Lung (tissue), 17 donors: ENCODE measurements at places on chromosomes 3 and 15. TPM values are rescaled to one million over a fixed set of nuclear protein-coding genes. Genes with fewer than 3 reads are reported as not detected.
A peak's percentile ranks its signal among the peaks of the same experiment; 100 is the strongest.

GRCh38 chr15:96972201-96972600, 641.7 kb downstream of the NR2F2 start:
- DNase-seq = peak; percentile 31

- no peak for DNase-seq
Measured at GRCh38 chr3:127546970-127547733, 43.4 kb downstream of the TPRA1 start.

DNA sequence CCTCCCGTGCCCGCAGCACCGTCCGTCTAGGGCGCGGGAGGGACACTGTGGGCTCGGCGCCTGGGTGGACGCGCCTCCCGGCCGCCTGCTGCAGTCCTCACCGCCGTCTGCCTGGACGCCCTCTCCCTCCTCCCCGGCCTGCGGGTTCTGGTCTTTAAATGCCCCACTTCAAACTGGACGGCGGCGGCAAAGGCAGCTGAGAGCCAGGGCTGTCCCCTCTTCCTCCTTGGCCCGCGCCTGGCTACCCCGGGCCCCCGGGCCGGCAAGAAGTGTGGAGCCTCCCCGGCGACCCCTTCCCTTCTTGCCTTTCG, 426 bp downstream of the CBLB start:
- DNase-seq = peak; percentile 81

GRCh38 chr15:22942877-22943276, 37.3 kb downstream of the CYFIP1 start:
- DNase-seq = no peak

DNA sequence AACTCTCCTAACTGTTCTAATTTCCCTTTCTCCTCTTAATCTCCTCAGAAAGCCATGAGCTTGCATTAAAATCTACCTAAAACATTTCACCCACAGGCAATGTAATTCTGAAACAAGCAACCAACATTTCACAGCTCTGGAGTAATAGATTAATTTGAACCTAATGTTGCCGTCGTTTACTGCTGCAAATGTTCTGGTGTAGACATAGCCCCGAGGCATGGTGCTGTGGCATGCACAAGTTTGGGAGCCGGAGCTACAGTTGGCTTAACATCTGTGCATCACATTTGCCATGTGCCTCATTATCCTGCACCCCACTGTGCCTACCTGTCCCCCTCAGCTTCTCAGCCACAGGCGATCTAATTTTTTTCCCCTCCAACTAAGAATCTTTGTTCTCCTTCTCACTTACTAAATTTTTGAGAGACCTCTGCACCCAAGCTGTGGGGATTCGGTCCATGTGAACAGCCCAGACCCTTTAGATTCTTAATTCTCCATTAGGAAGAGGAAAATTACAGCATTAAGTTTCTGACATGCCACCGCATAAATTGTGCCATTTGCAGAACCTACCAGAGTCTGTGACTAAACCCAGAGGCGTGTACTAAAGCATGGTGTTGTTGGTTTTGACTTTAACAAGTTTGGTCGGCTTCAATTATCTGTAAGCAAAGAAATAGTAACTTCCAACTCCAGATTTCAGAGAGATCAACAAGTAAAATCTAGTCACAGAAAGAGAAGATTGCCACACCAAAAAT, 419.2 kb downstream of the MECOM start:
- no peak for DNase-seq

GRCh38 chr3:44510000-44510368, 32.5 kb upstream of the ZNF445 start:
- DNase-seq = no peak

DNA sequence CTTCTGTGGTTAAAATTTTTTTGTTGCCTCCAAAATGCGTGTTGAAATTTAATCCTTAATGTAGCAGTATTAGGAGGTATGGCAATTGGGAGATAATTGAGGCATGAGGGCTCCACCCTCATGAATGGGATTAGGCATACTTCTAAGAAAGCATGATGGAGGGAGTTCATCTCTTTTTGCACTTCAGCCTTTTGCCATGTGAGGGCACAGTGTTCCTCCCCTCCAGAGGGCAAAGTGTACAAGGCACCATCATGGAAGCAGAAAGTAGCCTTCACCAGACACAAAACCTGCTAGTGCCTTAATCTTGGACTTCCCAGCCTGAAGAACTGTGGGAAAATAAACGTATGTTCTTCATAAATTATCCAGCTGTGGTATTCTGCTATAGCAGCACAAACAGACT, 429.5 kb downstream of the ZIC1 start:
- DNase-seq = no peak

- no peak for DNase-seq
Measured at GRCh38 chr15:89071471-89071870, 16.8 kb upstream of the ABHD2 start.

DNA sequence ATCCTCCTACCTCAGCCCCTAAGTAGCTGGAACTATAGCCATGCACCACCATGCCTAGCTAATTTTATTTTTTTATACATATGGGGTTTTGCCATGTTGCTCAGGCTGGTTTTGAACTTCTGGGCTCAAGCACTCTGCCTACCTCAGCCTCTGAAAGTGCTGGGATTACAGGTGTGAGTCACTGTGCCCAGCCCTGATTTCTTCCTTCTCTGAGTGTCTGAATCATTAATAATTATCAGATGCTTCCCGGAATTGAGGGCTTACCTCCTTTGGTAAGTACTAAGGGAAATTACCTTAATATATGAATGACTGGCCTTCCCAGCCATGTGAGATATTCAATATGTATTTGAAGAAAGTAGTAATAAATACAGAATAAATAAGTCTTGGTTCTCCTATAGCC, 7.2 kb downstream of the CLPX start:
- DNase-seq = no peak

DNA sequence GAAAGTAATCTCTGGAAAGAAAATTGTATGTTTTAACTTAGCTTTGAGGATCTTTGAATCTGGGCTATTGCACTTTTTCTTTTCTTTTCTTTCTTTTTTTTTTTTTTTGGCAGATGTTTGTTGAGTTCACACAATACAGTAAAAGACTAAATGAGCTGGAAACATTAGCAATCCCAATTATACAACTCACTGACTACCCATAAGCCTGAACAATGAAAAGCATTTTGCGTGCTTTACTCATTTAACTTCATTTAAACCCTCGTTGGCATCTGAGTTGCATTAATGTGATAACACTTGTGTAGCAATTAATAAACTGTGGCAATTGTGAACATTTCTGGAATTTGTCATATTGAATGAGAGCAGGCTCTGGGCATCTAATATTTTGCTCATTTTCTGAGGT, 269.4 kb upstream of the RBMS3 start:
- DNase-seq = no peak

DNA sequence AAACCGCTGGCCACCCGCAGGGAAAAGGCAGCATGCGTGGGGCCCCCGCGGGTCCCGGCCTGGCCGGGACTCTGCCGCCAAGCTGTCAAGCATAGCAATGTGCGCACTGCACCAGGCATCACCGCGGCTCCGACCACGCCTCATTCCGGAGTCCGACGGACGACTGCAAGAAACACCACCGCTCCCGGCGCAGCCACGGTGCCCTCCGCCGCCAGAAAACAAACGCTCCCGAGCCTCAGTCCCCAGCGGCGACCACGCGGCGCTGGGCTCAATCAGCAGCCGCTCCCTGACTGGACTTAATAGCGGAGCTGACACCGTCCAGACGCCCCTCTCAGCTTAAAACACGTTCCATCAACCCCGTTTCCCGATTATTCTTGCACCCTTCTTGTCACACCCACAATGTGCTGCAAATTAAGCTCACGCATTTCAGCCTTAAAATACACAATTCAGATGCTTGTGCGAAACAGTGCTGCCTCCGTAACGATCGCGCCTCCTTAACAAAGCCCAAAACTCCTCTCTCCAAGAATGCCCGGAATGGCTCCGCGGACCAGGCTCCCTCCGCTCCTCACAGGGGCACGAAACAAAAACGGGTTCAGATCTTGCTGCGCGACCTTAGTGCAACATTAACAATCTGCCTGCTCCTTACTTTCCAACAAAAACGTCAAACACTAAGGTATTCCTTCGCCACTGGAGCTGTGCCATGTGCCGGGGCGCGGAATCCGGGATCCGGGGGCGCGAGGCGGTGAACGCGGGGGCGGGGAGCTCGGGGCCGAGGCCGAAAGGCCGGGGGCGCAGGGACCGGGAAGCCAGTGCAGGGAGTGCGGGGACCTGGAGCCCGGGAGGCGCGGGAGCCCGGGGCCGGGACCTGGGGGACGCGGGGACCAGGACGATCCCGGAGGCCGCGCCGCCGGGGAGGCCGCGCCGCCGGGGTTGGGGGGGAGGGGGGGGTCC, 655 bp downstream of the CYFIP1 start:
- DNase-seq = peak; percentile 52

DNA sequence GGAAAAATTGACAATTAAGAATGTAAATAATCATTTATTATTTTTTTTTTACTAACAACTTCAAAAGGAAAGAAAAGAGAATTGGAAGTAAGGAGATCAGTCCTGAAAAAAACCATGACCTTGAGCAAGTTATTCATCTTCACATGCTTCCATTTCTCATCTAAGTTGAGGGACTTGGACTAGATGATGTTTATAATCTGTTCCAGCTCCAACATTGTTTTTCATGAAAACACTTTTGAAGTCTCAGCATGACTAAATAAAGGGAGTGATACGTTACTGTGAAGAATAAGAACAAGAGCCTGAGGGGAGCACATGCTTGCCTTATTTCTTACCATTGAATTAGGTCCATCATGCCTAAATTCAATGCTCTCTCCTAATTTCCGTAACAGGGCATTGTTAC, 95.7 kb downstream of the STRIT1 start:
- no peak for DNase-seq

DNA sequence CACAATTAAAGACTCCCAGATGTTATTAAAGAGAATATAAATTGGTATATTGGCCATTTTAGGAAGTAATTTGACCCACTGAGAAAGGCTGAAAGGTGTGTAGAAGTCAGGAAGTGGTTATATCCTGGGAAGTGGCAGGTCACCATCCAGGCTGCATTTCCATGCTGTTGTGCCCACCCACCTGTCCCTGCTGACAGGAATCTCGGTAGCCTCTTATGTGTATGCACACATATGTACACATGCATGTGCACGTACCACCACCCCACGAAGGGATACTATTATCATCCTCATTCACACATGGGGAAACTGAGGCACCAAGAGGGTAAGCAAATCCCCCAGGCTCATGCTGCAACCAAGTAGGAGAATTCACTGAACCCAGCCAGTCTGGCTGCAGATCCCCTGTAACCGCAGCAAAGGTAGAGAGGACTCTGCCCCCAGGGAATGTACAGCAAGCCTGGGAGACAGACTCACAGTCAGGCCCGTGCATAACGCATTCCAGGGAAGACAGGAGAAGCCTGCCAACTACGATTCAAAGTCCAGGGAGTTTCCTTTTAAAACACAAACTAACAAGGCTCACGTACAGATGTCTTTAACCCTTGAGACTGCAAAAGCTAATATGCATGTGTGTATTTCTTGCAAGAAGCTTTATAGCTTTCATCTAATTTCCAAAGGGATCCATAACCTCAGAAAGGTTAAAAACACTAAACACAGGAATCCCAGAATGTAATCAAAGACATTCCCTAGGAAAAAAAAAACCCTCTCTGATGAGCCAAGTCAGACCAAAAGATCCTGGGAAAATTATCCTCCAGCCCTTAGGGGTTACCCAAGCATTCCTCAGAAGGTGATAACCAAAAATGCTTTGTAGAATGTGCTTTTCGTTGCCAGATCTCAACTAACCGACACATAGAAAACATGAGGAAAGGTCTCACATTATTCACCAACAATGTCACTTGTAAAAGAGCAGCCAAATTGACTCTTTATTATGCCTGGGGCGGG, 129.6 kb downstream of the ADAMTS17 start:
- no peak for DNase-seq

DNA sequence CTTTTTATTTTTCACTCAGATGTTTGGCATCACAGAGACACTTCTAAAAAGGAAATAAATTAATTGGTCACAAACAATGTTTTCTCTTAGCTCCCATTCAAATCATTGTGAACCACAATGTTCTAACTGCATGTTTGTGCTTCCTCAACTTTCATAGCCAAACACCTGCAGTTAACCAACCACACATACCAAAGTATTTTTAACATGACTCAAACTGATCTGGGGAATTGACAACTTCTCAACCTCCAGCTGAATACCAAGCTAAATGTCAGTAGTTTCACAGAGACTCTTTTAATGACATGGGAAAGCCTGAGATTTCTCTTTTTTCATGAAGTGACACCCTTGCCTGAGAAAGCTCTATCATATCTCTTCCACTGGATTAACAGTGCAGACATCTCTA, 217.9 kb upstream of the MME start:
- DNase-seq = no peak

- DNase-seq = peak; percentile 18
Measured at GRCh38 chr3:51637144-51637940, 33.7 kb upstream of the TEX264 start.

DNA sequence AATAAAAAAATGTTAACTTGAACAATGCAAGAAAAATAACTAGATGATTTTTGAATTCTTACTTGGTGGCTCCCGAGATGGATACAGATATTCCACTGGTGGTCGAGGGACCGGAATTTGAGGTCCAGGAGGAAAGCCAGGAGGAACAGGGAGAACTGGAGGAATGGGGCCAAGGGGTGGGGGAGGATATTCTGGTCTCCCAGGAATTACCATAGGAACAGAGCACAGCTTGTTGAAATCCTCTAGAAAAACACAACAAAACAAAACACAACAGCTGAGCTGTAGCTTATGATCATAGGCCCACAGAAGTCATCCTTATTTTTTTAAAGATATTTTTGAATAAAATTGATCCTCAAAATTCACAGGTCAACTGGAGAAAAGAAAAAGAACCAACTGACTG, 129.4 kb downstream of the FBN1 start:
- no peak for DNase-seq

DNA sequence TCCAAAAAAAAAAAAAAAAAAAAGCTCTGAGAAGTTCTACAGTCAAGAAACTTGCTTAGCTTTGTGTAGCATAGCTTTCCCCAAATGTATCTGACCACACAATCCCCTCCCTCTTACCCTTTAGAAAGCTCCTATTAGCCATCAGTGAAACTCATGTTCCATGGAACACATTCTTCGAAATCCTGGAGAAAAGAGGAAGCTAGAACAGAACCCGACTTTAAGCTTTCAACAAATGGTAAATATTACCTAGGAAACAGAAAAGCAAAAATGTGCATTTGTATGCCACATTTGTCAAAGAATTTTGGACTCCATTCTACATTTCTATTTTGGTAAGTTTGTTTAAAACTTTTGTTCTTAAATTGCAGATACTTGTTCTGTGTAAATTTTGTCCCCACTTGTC, 17.4 kb upstream of the CRTC3 start:
- no peak for DNase-seq

Gene NR1I2
- 0.23 TPM for total RNA-seq

Gene CERS3
- total RNA-seq = 0.23 TPM

Gene CHAC1
- total RNA-seq = 11.6 TPM

Gene ADAMTS9
- 75.6 TPM for total RNA-seq

Gene ALS2CL
- 53.6 TPM for total RNA-seq

Gene TEX264
- total RNA-seq = 36.1 TPM

Gene C2CD4B
- 7.2 TPM for total RNA-seq

Gene CFAP44
- total RNA-seq = 14.1 TPM

Gene FEZF2
- not detected for total RNA-seq

Gene GOLGA6A
- not detected for total RNA-seq
